ENCODE measurements at places on chromosomes 12 and 14.

- DNase-seq = no peak
Measured at GRCh38 chr12:129561304-129561703, 342.5 kb downstream of the TMEM132D start.

DNA sequence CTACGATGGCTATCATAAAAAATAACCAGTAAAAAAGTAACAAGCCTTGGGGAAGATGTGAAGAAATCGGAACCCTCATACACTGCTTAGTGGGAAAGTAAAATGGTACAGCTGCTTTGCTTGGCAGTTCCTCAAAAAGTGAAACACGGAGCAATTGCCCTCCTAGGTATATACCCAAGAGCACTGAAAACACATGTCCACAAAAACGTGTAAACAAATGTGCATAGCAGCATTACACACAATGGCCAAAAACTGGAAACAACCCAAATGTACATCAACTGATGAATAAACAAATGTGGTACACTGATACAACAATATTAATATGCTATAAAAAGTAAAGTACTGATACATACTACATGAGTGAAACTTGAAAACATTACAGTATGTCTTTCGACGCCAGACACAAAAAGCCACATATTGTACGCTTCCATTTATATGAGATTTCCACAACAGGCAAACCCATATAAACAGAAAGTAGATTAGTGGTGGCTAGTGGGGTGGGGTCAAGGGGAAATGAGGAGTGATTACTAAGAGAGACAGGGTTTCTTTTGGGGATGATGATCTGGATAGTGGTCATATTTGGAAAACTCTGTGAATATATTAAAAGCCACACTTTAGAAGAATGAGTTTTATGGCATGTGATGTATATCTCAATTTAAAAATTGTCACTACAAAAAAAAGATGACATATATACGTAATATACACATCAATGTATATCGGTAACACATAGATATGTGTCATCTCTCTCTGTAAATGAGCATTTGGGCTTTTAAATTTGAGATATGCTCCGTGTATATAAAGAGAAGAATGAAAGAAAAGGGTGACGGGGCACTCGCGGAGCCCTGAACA lies 996 bp downstream of the SLC41A2 start:
- DNase-seq = peak; percentile 11

- no peak for DNase-seq
Measured at GRCh38 chr12:21940549-21941505, at the start of gene ABCC9. Gene ABCC9, minus strand, starts transcription at chr12:21941426. Its CDS starts 4,752 bp downstream, at chr12:21936674.

DNA sequence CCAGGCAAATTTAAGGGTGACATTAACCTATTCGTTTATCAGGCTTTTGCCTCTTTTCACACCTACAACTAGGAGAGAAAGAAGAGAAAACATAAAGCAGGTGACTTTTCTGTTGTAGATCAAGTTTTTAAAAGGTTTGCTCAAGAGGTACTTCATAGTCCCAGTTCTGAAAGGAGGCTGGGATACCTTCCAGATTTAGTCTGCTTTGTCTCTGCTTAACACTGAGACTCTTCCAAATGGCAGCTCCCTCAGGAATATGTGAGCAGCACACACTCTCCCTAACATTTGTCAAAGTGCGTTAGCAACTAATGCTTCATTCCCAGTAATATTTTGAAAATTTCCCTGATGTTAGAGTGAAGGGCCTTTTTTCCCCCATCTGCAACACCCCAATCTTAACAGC lies 133.7 kb upstream of the RASSF8 start:
- DNase-seq = no peak

DNA sequence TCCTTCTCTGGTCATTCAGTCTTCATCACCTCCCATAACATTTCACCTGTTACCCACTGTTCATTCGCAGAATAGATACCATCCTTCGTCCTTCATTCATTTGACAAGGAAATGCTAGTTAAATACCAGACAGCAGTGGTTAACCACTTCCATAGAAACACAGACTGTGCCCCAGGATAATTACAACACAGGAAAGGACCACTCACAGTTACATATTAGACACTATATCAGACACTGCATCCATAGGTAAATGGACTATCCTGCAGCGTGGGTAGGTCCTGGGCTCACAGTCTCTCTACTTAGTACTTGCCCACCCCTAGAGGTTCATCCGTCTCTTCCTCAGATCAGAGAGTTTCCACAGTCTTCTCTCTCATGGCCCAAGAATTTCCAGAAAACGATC lies 1044.6 kb downstream of the VRK1 start:
- no peak for DNase-seq

DNA sequence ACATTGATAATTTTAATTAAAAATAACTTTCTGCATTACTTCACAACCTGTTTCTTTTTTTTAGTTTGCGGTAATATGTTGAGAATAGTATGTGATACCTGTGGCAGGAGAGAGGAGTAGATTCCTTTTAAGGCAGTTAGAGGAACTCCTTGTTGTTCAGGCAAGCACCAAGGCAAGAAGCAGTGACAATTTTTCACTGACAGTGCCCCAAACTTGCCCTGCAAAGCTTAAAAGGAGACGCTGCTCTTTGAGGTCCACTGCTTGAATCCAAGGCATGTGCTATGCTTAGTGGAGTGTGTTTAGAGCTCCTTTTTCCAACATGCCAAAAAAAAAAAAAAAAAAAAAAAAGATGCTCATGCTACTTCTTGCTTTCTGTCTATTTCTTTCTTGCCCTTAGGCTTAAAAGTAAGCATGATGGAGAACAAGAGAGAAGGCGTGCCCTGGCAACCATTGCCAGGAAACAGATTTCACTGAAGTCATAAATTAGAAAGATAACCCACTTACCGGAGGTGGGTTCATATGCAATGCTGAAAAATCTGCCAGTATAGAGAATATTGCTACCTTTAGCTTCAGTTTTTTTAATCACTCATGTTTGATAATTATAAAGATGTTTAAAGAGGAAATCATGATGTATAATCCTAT lies 58.3 kb upstream of the DYRK2 start:
- DNase-seq = no peak

- DNase-seq = no peak
Measured at GRCh38 chr12:32446316-32447119, 47.2 kb downstream of the FGD4 start.

- no peak for DNase-seq
Measured at GRCh38 chr12:108567406-108568337, 5.3 kb downstream of the ISCU start.

- no peak for DNase-seq
Measured at GRCh38 chr14:99902925-99903324, 109.7 kb downstream of the EML1 start.

GRCh38 chr12:6653342-6653741 lies 6.1 kb upstream of the ACRBP start:
- no peak for DNase-seq

DNA sequence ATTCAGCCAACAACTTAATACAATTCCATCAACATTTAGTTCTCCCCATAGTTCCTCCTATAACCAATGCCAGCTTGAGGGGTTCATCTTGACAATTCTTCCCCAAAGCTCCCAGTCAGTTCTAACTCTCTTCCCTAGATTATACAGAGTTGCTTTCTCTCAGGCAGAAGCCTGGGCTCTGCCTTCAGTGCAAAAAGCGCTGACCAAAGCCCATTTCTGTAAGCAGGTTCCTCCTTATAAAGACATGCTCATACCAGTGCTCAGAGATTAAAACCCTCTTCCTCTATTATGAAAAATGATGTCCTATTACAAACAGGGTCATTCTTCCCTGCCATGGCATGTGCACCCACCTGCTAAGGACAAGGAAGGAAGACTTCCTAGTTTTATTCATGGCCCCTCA lies 16.2 kb downstream of the SPIC start:
- DNase-seq = no peak

- DNase-seq = no peak
Measured at GRCh38 chr12:7934091-7934888, 1.7 kb downstream of the SLC2A3 start.
